ENCODE measurements at places on chromosomes 11 and 22. TPM values are rescaled to one million over a fixed set of nuclear protein-coding genes. Genes with fewer than 3 reads are reported as not detected.

GRCh38 chr11:63961608-63962412 lies 12.6 kb upstream of the COX8A start:
- DNase-seq, result no peak

DNA sequence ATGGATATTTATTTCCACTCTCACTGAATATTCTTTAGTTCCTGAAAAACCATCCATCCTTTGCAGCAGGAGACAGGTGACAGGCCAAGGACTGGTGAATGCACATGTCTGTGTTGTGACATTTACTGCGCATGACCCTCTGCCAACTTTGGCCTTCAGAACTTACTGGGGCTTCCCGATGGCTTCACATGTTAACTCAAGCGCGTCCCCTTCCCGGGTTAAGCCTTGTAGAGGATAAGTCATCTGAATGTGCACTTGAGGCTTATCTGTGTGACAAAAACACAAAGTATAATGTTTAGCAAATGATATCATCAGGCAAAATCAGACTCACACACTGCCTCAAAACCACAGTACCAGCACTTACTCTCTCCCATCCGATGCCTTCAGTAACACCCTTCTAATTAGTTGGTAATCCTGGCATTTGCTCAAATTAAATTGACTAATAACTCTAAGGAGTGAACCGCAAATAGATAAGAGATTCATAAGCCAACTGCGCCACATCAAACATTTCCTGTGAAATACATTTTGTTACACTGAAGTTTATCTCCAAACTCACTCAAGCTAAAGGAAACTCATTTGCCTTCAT lies 286.4 kb downstream of the CADM1 start:
- no peak for DNase-seq

DNA sequence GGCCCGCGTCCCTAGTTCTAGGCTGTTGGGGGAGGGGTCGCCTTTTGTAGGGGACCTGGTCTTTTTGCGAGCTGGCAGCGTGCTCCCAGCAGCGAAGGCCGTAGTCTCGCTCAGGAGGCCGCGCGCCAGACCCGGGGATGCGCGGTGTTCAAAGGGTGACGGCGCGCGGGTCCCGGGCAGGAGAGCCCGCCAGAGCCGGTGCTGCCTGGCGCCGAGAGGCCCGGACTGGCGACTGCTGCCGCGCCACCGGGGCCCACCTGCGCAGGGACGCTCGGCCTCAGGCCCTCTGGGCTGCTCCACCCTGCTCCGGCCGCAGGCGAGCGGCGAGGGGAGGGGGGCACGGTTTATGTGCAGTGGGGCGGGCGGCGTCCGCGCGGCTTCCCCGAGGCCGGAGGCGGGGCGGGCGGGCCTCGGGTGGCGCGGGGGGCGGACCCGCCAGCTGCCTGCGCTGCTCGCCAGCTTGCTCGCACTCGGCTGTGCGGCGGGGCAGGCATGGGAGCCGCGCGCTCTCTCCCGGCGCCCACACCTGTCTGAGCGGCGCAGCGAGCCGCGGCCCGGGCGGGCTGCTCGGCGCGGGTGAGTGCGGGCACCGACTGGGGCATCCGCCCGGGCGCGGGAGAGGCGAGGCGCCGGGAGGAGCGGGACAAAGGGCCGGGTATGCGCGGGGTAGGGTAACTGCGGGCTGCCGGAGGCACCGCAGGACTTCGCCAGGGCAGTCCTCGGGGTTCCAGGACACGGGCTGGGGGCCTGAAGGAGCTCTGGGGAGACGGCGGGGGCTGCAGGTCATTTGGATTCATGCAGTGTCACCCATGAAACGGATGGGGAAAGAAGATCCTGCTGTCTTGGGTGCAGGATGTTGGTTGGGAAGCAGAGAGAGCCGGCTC lies at the start of gene PRSS23:
Gene PRSS23 (plus strand): TSS at position 467 of the 884 bp plus-strand sequence. CDS start 7,102 bp downstream, outside the sequence.
- no peak for DNase-seq

DNA sequence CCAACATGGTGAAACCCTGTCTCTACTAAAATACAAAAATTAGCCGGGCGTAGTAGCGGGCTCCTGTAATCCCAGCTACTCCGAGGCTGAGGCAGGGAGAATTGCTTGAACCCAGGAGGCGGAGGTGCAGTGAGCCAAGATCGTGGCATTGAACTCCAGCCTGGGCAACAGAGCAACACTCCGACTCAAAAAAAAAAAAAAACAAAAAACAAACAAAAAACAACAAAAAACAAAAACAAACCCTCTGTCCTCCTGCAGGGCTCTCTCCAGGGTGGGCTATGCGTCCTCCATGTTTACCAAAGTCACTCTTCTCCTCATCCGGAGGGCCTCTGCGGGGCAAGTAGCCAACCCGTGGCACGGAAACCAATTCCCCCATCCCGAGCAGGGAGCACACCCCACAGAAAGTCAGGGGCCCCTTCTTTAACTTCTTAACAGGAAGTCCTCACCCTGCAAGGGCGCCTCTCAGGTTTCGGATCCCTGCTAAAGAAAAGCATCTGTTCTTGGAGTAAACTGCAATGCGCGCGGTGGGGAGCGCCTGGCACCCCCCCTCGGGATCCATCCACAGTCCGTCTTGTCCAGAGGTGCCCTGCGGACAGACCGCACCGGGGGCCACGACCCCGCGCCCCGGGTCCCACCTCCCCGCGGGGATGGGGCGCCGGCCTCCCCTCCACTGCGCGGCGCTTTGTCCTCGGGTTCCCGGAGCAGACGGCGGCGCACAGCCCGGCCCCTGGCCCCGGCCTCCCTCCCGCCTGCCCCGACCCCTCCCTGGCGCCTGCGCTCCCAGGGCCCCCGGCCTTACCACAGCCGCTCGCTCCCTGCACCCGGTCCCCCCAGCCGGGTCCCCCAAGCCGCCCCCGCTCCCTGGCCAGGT lies 712 bp downstream of the CERK start:
- DNase-seq, result no peak

The FAM111A gene
- total RNA-seq, result 8.9 TPM

DNA sequence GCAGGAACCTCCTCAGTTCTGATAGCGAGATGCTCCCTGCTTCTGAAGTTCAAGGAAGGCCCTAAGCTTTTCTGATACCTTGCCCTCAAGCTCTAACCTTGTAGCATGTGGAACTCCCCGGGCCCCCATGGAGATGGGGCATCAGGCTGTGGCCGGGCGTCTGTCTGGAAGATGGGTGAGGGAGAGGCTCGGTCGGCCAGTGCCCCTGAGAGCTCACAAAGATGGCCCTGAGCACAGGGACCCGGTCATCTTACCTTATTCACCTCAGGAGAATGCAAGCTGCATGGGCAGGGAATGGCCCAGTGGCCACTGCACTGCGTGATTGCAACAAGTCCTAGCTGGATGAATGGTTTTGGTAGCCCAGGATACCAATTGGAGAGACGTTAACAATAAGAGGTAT lies 830.3 kb downstream of the TBC1D22A start:
- no peak for DNase-seq

The MMP13 gene
- total RNA-seq, result not detected

DNA sequence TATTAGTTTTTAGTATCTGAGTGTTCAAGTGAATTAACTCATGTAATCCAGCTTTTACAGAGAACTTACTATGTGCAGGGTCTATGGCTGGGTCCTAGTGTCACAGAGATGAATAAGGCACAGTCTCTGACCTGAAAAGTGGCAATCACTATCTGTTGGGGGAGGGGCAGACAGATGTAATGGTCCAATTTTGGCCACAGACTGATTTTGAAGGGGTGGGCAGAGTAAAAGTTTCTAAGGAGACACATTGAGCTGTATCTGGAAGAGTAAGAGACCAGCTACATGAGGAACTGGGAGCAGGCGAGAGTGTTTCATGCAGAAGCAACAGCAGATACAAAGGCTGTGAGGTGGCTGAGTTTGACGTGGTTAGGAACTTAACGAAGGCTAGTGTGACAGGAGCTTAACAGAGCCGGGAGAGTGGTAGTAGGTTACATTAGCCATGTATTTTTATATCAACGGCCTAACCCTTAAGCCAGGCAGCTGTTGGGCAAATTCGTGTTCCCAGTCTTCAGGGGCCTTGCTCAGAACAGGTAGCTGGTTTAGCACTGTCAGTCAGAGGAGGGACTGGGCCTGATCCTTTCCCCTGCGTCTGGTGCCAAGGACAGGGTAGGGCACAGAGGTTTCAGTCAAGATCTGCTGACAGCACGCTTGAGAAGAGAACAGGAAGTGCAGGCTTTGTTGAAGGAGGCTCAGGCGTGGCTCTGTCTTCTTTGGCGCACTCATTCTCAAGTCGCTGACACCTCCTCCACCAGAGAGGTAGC lies 1.4 kb upstream of the STIM1 start:
- DNase-seq, result no peak

The FAM111B gene
- total RNA-seq, result 0.46 TPM

- no peak for DNase-seq
These were observed 14.7 kb upstream of the TREH start for GRCh38 chr11:118694185-118694584.

GRCh38 chr22:31321421-31321820 lies 24.7 kb downstream of the PATZ1 start:
- DNase-seq, result no peak

The SLC22A12 gene
- not detected for total RNA-seq

The SIRT3 gene
- total RNA-seq, result 12.1 TPM

DNA sequence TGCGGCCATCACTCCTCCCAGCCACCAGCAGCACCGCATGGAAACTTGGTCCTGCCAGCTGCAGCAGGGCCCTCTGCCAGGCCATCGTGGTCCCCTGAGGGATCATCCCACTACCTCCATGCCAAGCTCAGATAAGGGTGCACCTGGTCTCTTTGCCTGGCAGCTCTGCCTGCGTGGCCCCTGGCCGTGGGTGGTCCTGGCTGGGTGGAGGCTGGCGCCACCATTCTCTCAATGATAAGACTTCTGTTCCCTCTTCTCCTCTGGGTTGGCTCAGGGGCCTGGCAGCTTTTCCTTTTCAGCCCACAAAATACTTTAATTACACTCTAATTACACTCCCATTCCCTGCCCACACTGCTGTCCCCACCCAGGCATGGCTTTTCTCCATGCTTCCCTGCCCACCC lies 26.8 kb upstream of the TSKU start:
- no peak for DNase-seq

The RFPL3 gene
- not detected for total RNA-seq

GRCh38 chr11:122007601-122008071 lies 108.4 kb downstream of the BLID start:
- no peak for DNase-seq

- no peak for DNase-seq
These were observed 303.5 kb downstream of the TBC1D22A start for GRCh38 chr22:47065756-47066615.

- DNase-seq, result no peak
These were observed 1116.0 kb downstream of the BRD1 start for GRCh38 chr22:48711669-48712068.

GRCh38 chr11:86499723-86500129 lies 125.0 kb downstream of the CCDC81 start:
- DNase-seq, result no peak

The SOX6 gene
- 3.1 TPM for total RNA-seq

The PPM1F gene
- total RNA-seq, result 67.4 TPM

DNA sequence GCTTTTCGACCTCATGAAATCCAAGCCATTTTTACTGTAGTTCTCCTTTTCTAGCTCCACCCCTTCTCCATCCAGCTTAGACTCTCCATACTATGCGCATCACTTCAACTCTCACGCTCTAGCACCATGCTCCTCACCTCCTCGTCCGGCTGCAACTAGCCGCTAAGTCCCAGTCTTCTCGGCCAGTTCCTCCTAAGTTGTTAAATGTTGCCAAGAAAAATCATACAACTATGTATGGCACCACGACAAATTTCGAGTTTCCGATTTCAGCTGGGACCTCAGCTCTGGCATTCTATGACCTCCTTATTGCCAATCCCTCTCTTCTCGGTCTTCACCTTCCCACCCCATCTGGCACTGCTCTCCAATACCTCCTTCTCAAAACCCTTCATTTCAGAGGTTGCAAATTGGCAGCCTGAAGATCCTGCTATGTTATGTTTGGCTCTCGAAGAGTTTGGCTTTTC lies 1.0 kb downstream of the ZNF70 start:
- no peak for DNase-seq

DNA sequence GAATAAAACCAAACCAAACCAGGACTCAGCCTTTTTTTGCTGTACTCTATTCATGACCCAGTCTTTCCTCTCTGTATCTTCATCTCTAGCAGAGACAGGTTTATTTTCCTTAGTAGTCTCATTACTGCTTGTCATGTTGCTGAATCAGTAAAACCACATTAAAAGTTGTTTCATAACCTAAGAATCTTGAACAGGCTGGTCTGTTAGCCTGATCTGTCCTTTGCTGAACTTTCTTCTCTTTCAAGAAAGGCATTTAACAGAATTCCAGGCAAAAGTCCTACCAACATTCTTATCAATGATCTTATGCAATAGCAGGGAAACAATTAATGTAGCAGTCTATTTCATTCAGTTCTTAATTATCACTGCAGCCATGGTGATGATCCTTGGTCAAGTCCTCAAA lies 197.7 kb downstream of the CASP12 start:
- no peak for DNase-seq

DNA sequence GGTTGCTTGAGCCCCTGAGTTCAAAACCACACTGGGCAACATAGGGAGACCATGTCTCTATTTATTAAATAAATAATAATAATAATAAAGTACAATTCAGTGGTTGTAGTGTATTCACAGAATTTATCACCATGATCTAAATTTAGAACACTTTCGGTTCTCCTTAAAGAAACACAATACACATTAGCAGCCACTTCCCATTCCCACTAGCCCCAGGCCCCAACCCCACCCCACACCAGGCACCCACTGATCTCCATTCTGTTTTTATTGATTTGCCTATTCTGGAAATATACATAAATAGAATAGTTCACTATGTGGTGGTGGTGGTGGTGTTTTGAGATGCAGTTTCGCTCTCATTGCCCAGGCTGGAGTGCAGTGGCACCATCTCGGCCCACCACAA lies 45.7 kb downstream of the BCL2L13 start:
- DNase-seq, result no peak

The APOBEC3C gene
- 10.4 TPM for total RNA-seq

DNA sequence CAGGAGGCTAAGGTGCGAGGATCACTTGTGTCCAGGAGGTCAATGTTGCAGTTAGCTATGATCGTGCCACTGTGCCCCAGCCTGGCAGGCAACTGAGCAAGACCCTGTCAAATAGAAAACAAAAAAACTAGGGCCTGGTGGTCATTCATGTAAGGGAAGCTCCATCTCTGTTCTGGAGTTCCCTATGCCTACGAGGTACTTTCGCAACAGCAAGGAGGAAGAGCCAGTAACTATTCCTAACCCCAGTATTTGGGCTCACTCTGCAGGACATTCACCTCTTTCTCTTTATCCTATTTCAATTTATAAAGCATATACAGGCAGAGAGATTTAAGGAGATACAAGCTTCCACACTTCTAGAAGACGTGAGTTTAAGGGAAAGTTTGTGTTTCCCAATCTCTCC lies 46.6 kb downstream of the RDX start:
- DNase-seq, result no peak
